Stimulated activated CD4-positive, alpha-beta T cell treated with anti-CD3 and anti-CD28 coated beads, Interleukin-1b, Interleukin-23, amount 100 ng/mL, for 24 hours (primary cell): ENCODE measurements at places on chromosomes 6 and 20.

- no peak for DNase-seq
These were observed 10.1 kb downstream of the CRYBG1 start for GRCh38 chr6:106370639-106371038.

GRCh38 chr20:43955062-43955749 lies 40.6 kb downstream of the TOX2 start:
- DNase-seq, result no peak

DNA sequence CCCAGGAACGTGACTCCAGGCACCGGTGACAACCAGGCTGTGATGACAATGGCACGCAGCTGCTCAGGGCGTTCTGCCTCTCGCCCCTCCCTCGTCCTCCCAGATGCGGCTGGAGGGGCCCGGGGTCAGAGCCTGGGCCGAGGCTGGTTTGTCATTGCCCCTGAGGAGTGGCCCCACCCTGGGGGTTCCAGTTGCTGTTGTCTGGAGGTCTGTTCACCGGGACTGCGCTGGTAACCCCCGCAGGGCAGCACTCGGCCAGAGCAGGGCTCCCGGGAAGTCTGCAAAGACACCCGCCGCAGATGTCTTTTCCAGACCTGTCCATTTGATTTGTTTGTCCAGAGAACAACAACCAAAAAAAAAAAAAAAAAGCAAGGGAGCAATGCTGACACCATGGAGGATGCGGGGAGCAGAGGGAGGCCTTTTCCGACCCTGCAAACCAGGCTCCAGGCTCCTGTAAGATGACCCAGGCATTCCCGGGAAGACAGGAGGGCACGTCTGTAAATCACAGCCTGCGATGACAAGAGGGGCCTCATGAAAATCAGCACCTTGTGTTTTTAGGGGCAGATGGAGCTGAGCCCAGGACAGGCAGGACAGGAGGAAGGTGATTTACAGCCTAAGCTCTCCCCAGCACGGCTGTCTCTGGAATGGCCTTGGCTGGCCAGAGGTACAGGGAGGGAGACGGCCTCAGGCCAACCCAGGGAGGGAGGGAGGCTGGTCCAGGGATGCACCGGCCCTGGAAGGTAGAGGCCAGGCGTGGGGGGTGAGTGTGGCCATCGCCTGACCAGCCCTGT lies 189.3 kb downstream of the ERMARD start:
- DNase-seq, result no peak

GRCh38 chr6:5981126-5982026 lies 25.3 kb downstream of the NRN1 start:
- DNase-seq, result no peak

DNA sequence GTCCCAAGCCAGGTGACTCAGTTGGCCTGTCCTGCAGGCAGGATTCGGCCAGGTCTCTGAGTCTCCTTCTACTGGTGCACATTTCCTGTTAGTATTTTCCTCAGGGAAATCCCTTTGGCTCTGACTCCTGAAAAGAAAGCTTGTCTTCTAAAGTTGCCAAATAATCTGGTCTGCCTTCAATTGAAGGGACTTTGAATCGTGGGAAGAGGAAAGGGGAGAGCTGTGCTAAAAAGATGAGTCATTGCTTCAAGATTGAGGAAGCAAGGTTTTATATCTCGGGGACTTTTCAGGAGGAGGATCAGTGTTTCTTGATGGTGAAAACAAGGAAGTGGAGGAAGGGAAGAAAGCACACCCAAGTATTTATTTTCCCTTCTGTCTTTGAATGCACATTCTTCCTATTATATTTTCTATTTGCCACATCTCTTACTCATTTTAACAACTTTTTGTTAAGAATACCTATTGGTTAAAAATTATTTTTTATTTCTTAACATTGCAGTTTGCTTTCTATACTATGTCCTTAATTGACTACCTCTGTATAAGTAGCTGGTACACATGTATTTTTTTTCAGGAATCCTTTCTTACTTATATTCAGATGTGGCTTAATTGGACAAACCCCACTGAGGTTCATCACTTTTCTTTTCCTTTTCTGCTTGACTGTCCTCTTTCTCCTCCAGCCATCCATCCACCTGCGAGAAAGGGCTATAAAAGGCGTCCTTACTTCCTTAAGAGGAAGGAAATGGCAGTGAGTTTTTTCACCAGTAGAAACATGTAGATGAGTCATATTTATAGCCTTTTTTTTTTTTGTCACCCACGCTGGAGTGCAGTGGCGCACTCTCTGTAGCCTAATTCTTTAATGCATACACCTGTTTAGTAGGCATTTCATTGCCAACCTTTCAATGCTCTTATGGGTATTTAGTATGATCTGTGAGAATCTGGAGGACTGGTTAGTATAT lies 15.0 kb upstream of the IFNGR1 start:
- DNase-seq, result no peak

GRCh38 chr6:47061309-47062300 lies 19.5 kb upstream of the ADGRF1 start:
- no peak for DNase-seq

DNA sequence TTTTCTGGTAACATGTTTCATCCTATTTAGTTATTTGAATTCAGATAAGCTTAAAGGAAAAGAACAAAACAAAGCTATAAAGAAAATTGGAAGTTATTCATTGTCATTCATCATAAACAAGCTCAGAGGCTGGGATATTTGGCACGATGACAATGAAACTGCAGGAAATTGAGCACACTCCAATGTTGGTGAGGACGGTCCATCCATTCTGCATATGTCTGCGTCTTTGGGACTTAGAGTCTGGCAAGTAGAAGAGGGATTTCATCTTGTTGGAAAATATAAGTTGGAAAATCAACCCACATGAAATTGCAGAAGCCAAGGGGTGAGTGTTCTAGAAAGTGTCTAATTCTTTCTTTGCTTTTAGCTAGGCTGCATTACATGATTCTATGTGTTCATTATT lies 78.4 kb downstream of the HDGFL1 start:
- no peak for DNase-seq

DNA sequence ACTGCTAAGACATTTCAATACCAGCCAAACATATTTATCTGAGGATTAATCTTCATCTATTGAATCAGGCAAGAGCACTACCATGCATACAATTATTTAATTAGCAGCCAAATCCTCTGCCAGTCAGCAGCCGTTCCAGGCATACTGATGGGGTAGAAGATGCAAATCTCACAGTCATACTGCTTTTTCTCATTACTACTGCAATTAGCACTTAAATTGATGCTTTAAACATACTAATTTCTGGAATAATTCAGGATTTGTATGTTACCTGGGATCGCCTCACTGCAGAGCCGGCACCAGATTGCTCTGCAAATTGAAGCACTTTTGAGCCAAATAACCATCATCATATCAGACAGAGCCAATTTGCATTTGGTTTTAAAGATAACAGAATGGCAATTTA lies 49.9 kb upstream of the SIM1 start:
- no peak for DNase-seq

GRCh38 chr6:38701551-38701950 lies 1.4 kb downstream of the GLO1 start:
- DNase-seq, result no peak

DNA sequence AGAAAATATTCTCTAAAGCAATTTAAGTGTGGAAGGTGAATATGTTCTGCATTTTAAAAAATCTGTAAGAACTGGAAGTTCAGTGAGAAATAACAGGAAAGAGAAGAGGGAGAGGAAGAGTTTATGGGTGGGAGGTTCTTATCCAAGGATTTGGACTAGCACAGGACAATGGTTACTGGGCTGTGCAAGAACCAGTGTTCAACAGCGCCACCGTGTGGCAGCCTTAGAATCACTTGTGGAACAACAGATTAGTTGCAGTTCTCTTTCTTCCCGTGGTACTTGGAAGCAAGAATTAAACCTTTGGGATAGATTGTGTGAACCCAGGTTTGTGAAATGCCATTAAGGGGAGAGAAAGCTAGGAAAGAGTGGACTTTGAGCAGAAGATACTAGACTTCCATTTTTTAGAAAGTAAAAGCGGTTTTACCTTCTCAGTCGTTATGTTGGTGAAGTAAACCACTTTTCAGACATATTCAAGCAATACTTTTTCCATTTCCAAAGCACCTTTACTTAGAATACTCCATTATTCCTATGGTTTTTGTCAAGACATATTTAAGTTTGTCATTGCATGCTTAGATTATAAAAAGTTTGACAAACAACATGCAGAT lies 436.7 kb downstream of the RNF144B start:
- peak; percentile 17 for DNase-seq

DNA sequence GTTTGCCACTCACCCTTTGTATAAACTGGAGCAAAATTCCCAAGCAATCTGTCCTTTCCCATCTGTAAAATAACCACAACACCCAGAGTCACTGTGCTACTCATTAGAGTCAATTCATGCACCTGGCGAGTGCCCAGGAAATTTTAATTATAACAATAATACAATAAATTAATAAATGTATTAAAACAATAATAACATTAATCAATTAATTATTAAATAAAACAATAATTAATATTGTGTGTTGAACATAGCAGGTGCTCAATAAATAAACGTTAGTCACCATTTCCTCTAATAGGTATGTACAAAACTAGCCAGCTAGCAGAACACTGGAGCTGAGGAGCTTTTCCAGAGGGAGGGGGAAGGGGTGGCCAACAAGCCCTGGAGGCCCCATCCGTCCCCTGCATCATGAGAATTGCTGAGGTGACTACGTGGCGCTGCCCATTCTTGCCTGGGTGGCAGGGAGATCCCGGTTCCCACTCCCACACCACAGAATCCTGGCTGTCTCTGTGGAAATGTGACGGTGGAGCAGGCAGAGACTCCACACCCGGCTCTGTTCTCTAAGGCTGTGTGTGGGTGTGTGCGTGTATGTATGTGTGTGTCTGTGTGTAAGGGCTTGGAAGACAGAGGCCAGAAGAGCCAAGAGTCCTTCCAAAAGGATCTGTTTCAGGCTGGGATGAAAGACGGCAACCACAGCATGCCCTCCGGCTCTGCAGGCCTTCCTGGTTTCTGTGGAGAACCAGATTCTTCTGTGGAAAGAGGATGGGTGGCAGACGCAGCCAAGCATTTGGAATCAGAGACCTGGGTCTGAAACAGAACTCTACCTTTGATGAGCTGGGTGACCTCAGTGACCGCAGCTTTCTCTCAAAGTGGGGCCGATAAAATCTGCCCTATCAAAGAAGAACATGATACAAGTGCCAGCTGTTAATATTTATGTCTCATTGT lies 18.8 kb upstream of the EZR start:
- no peak for DNase-seq

DNA sequence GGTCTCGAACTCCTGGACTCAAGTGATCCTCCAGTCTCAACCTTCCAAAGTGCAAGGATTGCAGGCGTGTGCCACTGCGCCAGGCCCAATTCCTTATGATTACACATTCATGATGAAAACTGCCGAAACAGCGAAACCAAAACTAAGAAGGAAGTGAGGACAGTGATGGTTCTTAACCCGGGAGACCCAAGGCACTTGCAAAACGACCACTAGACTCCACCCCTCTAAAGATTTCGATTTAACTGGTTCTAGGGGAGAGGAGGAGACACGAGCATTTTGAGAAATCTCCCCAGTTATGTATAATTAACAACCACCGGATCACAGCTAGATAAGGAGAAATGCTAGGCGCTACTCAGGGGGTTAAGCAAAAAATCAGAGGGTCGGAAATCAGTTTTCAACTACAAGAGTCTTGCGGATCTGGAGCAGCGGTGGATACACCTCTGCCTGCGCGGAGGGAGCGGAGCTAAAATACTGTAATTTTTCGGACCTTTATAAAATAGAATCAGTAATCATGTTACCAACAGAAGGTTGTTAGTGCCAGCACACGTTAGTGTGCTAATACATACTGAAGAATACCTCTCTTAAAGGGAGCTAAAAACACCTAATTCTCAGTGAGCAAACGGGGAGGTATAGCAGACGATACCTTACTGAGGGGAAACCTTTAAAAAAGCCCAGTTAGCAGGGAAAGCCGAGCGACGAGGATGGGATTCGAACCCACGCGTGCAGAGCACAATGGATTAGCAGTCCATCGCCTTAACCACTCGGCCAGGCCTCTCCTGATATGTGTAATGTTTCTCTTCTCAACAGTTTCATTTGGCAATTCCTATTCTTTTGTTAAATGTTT lies 60.0 kb upstream of the BTN3A2 start:
- peak; percentile 67 for DNase-seq

DNA sequence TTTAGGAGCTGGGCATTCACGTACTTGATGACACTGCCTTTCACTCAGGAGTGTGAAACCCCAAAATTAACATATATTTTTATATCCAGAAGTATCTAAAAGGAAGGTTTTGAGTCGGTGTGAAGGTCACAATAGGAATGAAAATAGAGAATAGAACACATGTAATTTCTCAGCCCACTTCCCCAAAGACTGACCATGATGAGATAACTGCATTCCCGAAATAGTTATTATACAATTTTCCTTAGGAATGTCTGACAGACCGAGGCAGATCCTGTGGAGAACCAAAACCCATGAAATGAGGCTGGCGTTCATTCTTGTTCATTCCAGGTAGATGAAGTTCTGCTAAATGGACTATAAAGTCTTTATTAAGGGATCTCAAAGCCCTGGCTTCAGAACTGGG lies 10.3 kb downstream of the NSFL1C start:
- DNase-seq, result no peak
